Retina (tissue), 1 donor: ENCODE measurements at places on chromosomes 1 and 21.

- DNase-seq: peak; percentile 88
Measured at GRCh38 chr1:24070821-24071393, 41.0 kb downstream of the MYOM3 start.

DNA sequence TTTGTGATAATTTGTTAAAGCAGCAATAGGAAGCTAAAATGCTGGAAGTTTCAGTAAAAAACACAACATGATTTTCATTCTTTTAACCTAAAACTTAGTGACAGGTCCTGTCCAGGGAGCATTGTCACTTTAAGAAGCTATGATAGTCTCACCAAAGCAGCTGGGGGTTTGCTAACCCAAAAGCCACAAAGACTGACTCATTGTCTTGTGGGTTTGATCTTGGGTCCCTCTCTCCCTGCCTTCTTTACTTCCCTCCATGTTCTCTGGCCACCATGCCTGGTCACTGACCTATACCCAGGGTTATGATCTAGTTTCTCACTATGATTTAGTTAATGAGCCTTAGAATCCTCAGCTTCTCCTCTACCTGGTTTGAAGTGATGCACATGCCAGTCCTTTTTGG is 213.5 kb upstream of the PTGFR start:
- no peak for DNase-seq

- no peak for DNase-seq
Measured at GRCh38 chr1:3787745-3788605, 8.3 kb downstream of the LRRC47 start.

DNA sequence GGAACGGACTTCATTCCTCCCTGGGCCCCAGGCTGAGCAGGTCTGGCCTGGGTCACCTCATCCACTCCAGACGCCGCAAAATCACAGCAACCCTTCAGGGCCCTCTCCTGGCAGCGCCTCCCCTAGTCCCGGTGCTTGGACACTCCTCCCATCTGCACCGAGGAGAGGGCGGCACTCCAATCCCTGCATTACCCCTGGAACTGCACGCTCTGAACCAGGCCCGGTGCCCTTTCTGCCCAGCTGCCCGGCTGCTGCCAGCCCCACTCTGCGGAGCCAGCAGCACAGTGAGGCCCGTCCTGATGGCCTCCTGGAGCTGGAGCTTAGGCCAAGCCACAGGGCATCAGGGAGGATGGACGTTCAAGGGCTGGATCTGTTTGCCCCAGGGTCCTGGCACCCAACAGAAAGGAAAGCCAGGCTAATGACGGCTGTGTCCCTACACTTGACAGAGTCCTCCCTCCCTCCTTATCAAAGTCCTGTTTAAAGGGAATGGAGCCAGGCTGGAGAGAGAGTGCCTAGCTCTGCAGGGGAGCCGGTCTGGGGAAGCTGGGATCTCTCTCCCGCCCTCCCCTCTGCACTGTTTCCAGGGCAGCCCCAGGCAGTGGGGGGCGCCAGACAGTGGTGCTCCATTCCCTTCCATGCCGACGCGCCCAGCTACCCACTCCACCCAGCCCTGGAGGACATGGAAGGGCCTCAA is 12.7 kb downstream of the COL6A2 start:
- DNase-seq: no peak

GRCh38 chr1:177082855-177083693 is 81.4 kb downstream of the ASTN1 start:
- DNase-seq: no peak

- DNase-seq: no peak
Measured at GRCh38 chr1:209389975-209390374, 193.5 kb upstream of the CAMK1G start.

DNA sequence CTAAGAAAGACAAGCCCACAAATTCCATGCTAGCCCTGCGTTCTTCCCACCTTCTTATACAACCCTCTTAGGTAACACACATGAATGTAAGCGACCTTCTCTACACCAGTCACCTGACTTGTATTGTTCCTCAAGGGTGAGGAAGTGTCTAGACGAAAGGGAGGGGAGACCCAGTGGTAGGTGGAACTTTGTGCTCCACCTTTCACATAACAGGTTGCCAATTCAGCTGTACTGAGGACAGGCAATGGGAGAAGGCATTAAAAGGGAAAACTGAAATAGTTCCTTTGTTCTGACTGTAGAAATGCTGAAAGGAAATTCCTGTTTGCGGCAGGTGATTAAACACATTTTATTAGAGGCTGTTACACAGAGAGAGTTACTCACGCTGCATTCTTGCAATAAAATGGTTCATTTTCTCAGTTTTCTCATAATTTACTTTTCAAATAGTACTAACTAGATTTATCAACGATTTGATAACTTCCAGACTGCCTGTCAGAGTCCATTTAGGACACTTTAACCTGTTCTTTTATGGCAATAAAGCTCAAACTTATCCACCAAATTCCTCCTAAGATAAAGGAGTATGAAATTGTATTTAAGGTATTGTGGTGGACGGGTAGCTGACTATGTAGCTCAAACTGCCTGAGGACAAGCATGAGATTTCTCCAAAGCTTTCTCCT is 17.8 kb upstream of the CHRM3 start:
- no peak for DNase-seq

DNA sequence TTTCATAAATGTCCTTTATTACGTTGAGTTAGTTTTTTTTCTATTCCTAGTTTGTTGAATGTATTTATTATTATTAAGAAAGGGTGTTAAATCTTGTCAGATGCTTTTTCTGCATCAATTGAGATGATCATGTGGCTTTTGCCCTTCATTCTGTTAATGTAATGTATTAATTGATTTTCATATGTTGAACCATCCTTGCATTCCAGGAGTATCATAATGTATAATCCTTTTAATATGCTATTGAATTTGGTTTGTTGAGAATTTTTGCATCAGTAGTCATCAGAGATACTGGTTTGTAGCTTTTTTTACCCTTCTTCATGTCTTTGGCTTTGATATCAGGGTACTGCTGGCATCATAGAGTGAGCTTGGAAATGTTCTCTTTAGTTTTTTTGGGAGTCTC is 100.0 kb downstream of the POFUT2 start:
- no peak for DNase-seq

- peak; percentile 23 for DNase-seq
Measured at GRCh38 chr1:98458511-98459485, 202.7 kb upstream of the SNX7 start.

GRCh38 chr21:46061518-46061917 is 36.4 kb upstream of the COL6A2 start:
- DNase-seq: no peak

DNA sequence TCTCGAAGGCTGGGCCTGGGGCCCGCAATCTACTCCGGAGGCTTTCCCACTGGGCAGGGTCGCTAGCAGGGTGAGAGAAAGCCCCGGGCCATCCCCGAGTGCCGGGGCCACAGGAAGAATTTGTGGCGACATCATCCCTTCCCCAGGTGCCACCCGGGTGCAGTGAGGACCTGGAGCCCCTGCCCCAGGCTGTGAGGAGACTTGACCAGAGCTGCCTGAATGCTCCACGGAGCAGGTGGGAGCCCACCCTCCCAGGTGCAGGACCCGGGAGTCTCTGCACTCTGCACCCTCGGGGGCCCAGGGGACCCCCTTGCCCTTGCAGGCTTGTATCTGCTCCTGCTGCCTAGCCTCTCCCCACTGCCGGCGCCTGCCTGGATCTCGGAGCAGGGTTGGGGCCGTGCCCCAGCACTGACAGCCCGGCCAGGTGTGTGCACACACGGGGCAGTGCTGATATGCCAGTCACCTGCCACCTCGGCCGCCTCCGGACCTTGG is 67.5 kb upstream of the RGS7 start:
- DNase-seq: no peak

GRCh38 chr1:30419831-30420230 is 303.6 kb downstream of the MATN1 start:
- DNase-seq: no peak

- peak; percentile 34 for DNase-seq
Measured at GRCh38 chr1:2471587-2472001, 4.5 kb upstream of the PLCH2 start.

- DNase-seq: no peak
Measured at GRCh38 chr1:8047686-8048445, 21.8 kb upstream of the ERRFI1 start.

DNA sequence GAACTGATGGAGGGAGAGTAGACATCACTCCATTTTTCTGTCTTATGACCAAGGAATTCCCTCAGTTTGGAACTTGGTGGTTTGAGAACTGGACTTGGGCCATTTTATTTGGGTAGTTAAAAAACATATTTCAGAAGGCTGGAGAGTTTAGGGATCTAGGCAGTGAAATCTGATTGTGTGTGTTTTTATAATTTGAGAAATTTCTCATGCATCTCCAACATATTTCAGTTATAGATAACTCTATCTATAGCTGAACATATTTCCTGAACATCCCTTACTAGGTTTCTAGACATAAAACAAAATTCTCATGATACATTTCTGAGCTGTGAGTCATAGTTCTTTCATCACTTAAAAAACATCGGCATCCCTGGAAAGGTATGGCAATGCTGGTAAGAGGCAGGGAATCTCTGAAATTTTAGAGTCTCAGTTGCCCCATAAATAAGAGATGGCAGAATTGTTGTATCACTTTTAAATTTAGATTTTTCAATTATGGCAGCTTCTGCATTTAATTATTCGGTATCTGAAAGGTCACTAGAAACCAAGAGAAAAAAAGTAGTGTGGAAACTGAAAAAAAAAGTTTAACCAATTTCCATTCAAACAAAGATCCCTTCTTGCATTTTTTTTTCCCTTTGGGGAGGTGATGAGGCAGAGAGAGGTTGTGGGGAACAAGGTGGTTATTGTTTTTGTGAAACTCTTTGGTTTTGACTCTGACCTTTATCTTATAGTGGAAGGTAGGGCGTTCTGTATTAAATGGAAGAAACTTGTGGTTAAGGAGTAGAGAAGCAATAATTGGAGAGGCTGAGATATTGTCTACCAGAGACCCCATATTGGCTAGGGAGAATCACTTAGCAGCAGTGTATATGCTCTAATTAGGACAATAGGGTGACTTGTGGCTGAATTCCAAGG is 102.9 kb downstream of the FASLG start:
- no peak for DNase-seq

- DNase-seq: no peak
Measured at GRCh38 chr1:206537141-206537540, 29.8 kb downstream of the RASSF5 start.

DNA sequence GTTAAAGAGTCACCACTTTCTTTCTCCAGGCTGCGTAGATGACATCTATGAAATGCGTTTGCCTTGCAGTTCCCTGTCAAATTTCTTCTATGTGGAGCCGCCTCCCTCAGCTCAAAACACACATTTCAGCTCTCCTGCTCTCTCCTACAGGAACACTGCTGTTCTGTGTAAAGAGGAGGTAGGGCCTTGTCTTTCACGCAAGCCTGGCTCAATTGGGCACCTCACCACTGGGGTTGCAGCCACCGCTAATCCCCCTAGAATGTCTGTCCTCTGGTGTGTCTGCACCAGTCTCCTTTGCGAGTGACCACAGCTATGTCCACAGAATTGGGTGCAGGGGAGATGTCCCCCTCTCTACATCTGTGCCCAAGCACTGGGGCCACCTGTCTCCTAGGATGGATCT is 31.8 kb upstream of the CFHR4 start:
- no peak for DNase-seq

DNA sequence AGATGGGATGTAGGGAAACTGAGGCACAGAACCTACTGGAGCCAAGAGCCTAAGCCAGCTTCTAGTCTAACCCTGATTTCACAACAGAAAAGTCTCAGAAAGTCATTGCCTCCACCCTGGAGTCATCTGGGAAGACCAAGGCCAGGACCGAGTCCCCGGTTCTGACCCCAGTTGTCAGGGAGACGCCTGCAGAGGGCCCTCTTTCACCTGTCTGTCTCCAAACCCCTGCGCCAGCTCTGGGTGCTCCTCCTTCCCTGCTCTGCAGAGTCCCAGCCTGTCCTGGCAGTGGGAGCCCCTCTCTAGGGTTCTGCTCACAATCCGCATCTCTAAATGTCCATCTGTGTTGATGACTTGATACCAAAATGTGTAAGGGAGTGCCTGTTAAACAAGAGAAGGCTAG is 149.7 kb downstream of the PGBD5 start:
- DNase-seq: no peak

- DNase-seq: no peak
Measured at GRCh38 chr1:203263496-203263895, 34.0 kb upstream of the CHIT1 start.

DNA sequence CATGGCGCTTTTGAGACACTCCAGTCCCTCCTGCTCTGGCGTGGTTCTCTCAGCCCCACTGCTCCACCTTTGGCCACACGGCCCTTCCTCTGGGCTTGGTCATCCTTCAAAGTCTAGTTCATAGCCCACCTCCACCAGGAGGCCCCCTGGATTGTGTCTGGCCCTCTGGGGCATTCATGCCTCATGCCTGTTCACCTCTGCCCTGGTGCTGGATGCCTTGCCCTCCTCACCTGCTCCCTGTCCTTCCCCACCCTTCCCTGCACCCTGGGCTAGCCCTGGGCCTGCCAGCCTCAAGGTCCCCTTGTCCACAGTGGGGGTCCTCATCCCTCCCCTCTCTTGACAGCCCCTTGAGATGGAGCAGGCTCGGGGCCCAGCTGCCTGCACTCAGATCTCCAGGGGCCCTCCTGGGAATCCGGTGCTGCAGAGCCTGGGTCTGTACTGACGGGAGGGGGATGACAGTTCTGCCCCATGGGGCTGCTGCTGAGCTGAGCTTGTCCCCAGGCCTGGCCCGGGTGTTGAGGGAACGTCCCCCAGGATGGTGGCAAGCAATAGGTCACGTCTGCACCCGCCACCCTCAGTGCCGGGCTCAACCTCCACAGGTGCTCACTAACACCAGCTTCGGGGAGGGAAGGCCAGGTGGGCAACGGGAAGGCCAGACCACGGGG is 18.4 kb downstream of the PRXL2B start:
- DNase-seq: no peak

- DNase-seq: no peak
Measured at GRCh38 chr1:176717066-176717750, 254.2 kb downstream of the PAPPA2 start.

- no peak for DNase-seq
Measured at GRCh38 chr1:25356848-25357247, 18.7 kb downstream of the TMEM50A start.

DNA sequence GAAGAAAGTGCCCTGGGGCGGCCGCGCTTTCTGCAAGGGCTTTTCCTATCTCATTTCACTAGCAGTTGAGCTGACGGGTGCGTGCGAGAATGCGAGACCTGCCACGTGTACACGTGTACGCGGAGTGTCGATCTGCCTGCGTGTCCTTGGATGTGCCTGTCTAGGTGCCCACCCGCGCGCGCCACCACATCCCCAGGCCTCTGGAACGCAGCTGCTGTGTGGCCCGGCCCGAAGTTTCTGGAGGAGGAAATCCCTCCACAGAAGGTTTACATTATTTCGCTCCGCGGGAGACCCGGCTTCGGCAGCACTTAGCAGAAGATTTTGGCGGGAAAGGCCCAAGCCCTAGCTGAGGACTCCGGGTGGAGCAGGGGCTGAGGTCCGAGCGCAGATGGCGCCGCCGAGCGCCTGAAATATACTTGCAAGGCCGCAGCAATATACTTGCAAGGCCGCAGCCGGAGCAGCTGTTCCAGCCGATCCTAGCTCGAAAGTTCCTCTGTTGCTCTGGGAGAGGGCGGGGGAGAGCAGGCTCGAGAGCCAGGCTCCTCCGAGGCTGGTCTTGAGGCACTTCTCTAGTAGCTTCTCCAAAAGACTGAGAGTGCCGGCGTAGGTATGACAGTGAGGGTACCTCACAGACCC is 3.9 kb downstream of the TBX15 start:
- peak; percentile 89 for DNase-seq

- no peak for DNase-seq
Measured at GRCh38 chr1:83112248-83112885, 886.6 kb downstream of the TTLL7 start.
